ENCODE measurements at places on chromosomes 3 and 15. TPM values are rescaled to one million over a fixed set of nuclear protein-coding genes. Genes with fewer than 3 reads are reported as not detected.

DNA sequence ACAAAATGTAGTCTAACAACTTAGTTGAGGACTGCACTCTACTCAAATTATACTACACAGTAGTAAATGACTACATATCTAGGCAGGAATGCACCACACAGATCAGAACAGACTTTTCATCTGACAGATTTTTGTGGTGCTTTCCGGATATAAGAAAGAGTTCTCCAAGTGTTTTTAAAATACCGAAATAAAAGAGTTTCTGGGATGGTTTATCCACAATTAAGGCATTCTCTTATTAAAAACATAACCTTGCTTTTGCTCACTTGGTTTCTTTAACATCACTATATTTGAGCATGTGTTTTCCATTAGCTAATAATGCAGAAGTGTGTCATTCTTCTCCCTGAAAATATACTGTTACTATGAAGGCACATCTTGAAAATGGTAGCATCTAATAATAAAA, 132.9 kb downstream of the MAGI1 start:
- peaks cover 13% of the 10 kb centered on the region for H3K4me1 ChIP-seq
- H3K27ac ChIP-seq = no peak overlapping the region
- no peak overlapping the region for H3K4me3 ChIP-seq
- no peak for DNase-seq
- H3K27me3 ChIP-seq = no peaks in the 10 kb centered on the region

- H3K4me3 ChIP-seq = no peak overlapping the region
- no peaks in the 10 kb centered on the region for H3K36me3 ChIP-seq
- DNase-seq = peak; percentile 42
- H3K4me1 ChIP-seq = no peaks in the 10 kb centered on the region
Measured at GRCh38 chr3:80190051-80190450, 422.3 kb upstream of the ROBO1 start.

DNA sequence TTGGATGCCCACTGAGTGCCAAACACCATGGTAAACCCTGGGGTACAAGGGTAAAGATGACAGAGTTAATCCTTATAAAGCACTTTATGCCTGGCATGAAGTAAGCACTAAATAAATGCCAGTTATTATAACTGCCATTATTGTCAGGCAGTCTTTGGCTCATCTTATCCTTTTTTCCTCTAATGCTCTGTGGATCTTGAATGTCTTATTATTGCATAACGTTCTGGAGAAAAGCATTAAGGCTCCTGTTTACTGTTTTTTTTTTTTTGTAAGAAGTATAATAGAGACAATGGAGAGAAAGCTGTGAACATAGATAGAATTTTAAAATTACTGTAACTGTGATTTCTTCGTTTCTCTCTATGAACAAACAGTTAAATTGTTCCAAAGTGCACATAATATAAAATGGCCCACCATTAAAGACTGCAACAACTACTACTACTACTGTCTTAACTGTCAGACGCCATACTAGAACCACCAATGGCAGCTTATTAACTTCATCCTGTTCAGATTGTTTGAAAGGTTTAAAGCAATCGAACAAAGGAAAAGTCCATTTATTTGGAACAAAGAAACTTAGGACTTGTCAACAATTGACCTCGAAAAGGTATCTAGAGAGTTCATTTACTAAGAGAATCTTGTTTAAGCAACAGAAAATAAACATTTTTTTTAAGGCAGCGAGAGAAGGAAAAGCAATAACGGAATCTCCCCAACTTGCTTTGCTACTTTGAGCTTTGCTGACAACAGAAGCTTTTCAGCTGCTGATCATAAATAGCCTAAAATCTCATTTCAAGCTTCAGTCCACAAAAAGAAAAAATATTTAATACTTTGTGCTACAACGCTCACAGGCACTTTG, 520.7 kb downstream of the ROBO1 start:
- H3K4me1 ChIP-seq = no peaks in the 10 kb centered on the region
- H3K27me3 ChIP-seq = no peaks in the 10 kb centered on the region
- H3K36me3 ChIP-seq = no peaks in the 10 kb centered on the region
- H3K27ac ChIP-seq = no peak overlapping the region
- DNase-seq = no peak

- no peak overlapping the region for H3K4me3 ChIP-seq
- peaks cover 71% of the 10 kb centered on the region for H3K36me3 ChIP-seq
- no peaks in the 10 kb centered on the region for H3K27me3 ChIP-seq
- H3K4me1 ChIP-seq = peaks cover 21% of the 10 kb centered on the region
- DNase-seq = peak; percentile 97
- H3K27ac ChIP-seq = peak overlapping the region; percentile 59
Measured at GRCh38 chr15:82832601-82833361, 23.4 kb downstream of the WHAMM start.

DNA sequence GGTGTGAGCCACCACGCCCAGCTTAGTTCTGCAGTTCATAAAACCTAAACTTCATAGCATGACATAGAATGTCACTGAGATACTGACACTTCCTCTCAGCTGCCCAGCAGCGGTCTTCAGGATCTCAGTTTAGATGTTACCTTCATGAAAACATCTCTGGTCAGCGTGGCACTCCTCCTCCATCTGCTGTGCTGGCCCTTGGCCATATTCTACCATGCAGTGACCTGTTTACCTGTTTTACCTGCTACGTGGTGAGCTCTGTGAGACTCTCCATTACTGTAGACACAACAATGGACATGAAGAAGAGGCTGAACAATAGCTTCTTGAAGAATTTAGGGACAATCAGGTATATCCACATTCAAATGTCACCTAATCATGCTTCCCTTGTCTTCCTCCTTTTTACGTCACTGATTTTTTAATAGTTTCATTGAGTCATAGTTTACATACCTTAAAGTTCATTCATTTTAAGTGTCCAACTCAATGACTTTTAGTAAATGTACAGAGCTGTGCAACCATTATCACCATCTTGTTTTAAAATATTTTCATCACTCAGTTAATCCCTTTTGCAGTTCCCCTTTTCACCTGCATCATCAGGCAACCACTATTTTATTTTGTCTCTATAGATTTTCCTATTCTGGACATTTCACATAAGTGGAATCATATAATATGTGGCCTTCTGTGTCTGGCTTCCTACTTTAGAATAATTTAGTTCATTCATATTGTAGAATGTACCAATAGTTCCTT, 32.2 kb upstream of the PTPN23 start:
- H3K4me1 ChIP-seq = peaks cover 17% of the 10 kb centered on the region
- no peaks in the 10 kb centered on the region for H3K27me3 ChIP-seq
- H3K36me3 ChIP-seq = peaks cover 23% of the 10 kb centered on the region
- no peak overlapping the region for H3K27ac ChIP-seq
- H3K4me3 ChIP-seq = no peak overlapping the region

The NOX5 gene
- total RNA-seq = 0.36 TPM

The SCG3 gene
- total RNA-seq = not detected
